ENCODE measurements at places on chromosomes 16 and 17.

GRCh38 chr16:46790599-46791270 is 40.2 kb downstream of the C16orf87 start:
- DNase-seq, result no peak

DNA sequence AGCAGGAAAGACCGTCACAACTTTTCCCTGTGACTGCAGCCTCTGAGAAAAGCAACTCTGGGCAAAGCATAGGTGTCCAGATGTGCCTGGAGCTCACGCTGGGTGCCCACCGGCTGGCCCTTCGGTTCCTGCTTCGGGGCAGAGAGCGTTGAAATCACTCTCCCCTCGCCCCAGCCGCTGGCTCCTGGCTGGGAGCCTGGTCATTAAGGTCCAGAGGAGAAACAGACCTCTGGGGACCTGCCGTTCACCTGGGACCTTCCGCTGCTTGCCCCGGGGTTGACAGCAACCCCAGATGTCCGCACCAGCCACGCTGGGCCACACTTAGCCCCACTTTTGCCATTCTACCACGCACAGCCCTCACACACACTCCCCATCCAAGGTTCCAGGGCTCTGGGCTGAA is 13.1 kb downstream of the MRM3 start:
- DNase-seq, result no peak

DNA sequence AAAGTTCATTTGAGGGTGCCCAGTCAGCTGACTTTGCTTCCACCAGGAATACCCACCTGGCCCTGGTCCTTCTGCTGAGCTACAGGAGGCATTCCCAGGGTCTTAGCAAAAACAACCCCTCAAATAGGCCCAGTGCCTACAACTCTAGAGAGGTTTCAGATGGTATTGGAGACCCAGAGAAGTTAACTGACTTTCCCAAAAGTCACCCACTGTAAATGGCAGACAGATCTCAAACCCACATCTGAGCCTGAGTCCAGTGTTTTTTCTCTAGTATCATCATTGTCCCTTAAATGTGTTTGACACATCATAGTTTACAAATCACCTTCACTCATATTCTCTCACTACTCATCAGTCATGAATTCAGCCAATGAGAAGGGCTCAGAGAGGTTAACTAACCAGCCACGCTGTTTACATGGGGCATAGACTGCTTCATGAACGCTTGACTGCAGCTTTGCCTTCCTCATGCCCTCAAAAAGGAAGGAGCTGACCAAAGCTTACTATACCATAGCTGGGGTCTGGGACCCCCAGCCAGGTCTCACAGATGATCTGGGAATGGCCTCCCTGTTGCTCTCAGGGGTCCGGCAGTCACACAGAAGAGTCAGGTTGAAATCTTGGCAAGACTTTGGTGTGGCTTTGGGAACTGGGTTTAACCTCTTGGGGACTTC is 3.7 kb downstream of the PHOSPHO1 start:
- no peak for DNase-seq

GRCh38 chr16:54136276-54136625 is 150.3 kb downstream of the IRX3 start:
- DNase-seq, result no peak

GRCh38 chr17:51546114-51546513 is 285.8 kb downstream of the UTP18 start:
- DNase-seq, result no peak

DNA sequence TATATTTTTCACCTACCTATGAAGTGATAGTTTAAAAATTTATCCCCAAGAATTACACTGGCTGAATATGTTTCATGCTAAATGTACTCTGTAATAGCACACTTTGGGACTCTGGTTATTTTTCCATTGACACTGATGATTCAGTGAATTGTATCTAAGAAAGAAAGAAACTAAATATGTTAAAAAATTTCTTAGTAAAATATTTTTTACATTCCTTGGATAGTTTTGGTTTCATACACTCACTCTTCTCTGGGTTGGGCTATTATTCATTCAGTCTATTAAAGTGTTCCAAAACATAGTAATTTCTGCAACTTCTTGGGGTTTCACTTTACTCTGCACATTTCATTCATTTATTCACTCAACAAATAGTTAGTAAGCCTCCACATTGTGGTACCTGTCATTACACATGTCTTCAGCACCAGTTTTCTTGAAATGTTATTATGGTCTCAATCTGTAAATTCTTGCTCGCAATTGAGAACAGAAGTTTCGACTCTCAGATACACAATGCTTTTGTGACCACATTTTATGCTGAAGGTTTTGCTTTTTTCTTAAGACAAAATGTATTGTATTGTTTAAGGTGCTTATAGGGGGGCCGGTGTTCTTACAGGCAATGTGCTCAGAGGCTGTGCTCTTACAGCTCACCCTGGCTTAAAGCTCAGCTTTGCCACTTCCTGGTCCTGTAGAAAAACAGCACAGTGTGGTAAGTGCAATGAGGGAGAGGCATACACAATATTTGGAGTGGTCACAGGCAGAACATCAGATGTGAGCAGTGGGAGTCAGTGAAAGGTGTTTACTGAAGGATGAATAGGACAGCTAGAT is 17.4 kb downstream of the CNTNAP4 start:
- DNase-seq, result no peak

GRCh38 chr17:51065466-51065865 is 55.2 kb downstream of the SPAG9 start:
- peak; percentile 25 for DNase-seq

- DNase-seq, result peak; percentile 59
Observed at GRCh38 chr17:14352136-14352535, 51.3 kb downstream of the HS3ST3B1 start.

DNA sequence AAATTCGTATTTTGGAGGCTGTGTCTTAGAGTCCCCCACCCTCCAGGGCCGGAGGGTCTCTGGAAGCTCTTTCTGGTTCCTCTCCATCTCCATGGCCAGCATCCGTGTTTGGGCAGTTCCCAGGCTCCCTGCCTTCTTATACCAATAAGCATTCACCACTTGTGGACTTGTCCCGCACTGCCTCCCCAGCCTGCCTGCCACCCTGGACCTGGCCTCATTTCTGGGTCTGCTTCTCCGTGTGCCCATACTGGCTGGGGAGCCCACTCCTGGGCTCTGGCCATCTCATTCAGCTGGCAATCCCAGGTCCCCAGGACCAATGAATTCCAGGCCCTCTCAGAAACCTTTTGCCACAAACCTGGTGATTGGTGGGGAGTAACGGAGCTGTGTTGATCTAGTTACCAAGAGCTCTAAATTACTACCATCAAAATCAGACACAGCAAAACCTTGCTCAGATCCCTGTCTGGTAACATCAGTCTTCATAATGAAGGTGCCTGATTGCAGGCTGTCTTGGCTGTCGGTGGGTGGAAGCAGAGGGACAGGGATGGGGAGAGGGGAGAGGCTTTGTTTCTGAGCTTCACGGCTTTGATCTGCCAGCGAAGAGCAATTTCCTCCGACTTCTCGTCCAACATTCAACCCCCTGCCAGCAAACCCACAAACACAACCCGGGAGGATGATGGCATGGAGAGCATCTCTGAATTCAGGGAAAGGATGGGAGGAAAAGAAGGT is 27.7 kb upstream of the CRHR1 start:
- no peak for DNase-seq

DNA sequence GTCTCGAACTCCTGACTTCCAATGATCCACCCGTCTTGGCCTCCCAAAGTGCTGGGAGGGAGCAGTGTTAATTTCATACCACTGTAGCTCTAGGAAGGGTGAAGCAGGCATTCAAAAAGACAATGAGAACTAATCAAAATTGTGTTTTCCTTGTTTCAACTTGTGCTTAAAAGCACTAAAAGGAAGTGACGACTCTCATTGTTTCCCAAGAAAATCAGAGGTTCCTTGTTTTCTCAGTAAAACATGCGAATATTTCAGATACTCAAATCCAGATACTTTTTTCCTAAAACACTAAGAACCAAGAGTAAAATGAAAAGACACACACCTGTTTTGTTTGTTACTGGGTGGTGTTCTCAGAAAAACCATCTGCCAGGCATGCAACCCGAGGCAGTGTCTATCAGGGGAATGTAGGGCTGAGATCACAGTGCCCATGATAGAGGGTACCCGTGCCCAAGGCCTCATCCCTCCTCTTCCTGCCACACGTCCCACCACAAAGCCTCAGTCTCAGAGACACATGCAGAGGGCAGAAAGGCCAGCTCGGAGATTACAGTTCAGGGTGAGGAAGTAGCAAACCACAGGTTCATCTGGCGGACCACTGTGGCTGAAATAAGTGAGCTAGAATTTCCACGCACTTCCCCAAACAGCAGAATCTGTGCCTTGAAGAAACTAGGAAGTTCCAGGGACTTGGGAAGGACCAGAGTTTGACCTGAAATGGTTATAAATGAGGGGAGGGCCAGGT is 33.7 kb downstream of the GINS3 start:
- peak; percentile 94 for DNase-seq

- no peak for DNase-seq
Observed at GRCh38 chr17:74749279-74750038, 1.0 kb downstream of the NHERF1 start.

- DNase-seq, result no peak
Observed at GRCh38 chr16:47196457-47196856, 52.7 kb upstream of the NETO2 start.

DNA sequence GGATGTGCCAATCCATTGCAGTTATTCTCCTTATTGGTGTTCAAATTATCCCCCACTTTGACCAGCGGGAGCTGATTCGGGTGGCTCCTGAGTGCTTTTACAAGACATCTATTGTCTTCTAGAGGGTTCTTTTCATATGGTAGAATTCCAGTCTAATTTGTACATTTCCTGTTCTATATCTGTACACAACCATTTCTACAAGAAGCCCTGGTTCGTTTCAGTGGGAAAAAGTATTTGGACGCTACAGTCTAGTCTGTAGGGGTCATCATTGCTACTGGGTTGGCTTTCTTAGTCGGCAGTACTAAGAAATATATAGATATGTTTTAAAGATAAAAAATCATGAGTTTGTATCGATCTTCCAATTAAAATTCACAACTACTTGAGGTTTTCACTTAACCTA is 262.6 kb downstream of the MAP2K6 start:
- no peak for DNase-seq

DNA sequence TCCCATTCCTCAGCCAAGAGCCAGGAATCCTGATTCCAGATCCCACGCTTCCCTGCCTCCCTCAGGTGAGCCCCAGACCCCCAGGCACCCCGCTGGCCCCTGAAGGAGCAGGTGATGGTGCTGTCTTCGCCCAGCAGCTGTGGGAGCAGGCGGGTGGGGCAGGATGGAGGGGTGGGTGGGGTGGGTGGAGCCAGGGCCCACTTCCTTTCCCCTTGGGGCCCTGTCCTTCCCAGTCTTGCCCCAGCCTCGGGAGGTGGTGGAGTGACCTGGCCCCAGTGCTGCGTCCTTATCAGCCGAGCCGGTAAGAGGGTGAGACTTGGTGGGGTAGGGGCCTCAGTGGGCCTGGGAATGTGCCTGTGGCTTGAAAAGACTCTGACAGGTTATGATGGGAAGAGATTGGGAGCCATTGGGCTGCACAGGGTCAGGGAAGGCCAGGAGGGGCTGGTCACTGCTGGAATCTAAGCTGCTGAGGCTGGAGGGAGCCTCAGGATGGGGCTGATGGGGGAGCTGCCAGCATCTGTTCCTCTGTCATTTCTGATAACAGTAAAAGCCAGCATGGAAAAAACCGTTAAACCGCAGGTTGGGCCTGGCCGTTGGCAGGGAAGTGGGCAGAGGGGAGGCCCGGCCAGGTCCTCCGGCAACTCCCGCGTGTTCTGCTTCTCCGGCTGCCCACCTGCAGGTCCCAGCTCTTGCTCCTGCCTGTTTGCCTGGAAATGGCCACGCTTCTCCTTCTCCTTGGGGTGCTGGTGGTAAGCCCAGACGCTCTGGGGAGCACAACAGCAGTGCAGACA is at the start of gene SPN:
SPN (plus strand) TSS at position 232 of the 791 bp plus-strand sequence; CDS start at position 714, 482 bp downstream.
- DNase-seq, result peak; percentile 99

DNA sequence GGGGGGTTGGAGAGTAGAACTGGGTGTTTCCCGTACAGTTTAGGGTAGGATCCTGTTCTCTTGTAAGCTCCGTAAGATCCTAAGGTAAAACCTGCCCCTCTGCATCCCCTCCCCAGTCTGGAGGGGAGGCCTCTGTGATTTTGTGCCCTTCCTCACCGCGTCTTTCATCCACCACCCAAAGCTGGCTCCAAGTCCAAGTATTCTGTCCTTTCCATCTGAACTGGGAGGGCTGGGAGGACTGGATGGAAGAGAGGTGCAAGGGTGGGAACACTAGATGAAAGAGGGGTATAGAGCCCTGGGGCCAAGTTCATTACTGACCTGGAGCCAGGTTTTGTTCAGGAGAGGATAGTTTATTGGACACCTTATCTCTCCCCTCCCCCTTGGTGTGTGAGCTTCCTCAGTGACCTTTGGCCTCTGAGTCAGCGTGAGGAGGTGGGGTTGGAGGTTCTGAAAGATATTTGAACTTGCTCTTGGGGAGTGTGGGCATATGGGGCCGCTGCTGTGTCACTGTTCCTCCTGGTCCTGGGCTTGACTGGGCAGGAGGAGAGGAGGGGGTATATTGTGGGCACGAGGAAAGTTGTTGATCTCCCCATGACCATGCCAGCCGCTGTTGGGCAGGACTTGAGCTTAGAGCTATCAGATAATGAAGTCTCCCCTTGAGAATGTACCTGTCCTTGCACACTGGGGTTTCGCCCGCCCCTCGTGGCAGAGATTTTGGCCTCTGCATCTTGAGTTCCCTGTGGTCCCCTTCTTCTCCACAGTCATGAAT is 1.6 kb downstream of the LASP1 start:
- peak; percentile 93 for DNase-seq

GRCh38 chr17:66903781-66904180 is 60.7 kb upstream of the CACNG4 start:
- no peak for DNase-seq

- DNase-seq, result no peak
Observed at GRCh38 chr17:82383411-82383810, 11.8 kb downstream of the UTS2R start.

GRCh38 chr16:77402672-77403071 is 32.2 kb downstream of the ADAMTS18 start:
- DNase-seq, result no peak

DNA sequence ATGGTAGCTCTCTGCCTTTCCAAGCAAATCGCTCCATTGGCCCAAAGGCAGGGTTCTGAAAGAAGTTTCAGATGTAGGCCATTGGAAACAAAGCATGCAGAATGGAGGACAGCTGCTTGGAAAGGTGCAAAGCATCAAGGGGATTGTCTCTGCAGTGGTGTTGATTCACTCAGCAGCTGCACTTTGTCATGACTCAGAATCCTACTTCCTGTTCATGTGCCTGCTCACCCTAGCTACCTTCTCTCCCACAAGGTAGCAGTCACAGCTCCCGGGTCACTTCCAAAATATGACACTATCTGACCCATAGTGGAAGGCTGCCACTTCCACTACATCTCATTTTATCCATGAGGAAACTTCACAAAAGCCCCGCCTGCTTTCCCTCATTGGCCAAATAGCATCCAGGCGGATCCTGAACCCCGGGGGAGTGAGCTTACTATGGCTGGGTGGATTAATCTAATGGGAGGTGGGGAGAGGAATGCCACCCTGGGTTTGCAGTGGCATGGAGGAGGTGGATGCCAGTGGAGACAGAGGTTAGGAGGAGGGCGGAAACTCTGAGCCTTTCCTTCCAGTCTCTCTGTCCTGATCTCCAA is 74.7 kb upstream of the NKD1 start:
- no peak for DNase-seq

- no peak for DNase-seq
Observed at GRCh38 chr17:40281663-40282062, 6.0 kb upstream of the CDC6 start.
